Pancreas (tissue), 10 donors: ENCODE measurements at places on chromosomes 3 and 15. TPM values are rescaled to one million over a fixed set of nuclear protein-coding genes. Genes with fewer than 3 reads are reported as not detected.

DAZL gene
- total RNA-seq = not detected

UCN2 gene
- not detected for total RNA-seq

NMNAT3 gene
- 4.8 TPM for total RNA-seq

CMTM8 gene
- 12.6 TPM for total RNA-seq

DNASE1L3 gene
- total RNA-seq = 0.20 TPM

COPB2 gene
- 87.2 TPM for total RNA-seq

GNB5 gene
- 13.0 TPM for total RNA-seq

WNT7A gene
- 0.15 TPM for total RNA-seq

KLF15 gene
- total RNA-seq = 26.5 TPM

PLSCR5 gene
- total RNA-seq = not detected

SEMA3G gene
- 2.1 TPM for total RNA-seq

GOLGA8N gene
- 15.9 TPM for total RNA-seq

C3orf85 gene
- total RNA-seq = not detected

SLC6A20 gene
- 11.3 TPM for total RNA-seq

OXTR gene
- total RNA-seq = 0.12 TPM

CLDN1 gene
- total RNA-seq = 107 TPM

EFL1 gene
- 7.5 TPM for total RNA-seq

DUOXA2 gene
- not detected for total RNA-seq
